SW 1271 (cell line): ENCODE measurements at places on chromosomes 7 and 10.

DNA sequence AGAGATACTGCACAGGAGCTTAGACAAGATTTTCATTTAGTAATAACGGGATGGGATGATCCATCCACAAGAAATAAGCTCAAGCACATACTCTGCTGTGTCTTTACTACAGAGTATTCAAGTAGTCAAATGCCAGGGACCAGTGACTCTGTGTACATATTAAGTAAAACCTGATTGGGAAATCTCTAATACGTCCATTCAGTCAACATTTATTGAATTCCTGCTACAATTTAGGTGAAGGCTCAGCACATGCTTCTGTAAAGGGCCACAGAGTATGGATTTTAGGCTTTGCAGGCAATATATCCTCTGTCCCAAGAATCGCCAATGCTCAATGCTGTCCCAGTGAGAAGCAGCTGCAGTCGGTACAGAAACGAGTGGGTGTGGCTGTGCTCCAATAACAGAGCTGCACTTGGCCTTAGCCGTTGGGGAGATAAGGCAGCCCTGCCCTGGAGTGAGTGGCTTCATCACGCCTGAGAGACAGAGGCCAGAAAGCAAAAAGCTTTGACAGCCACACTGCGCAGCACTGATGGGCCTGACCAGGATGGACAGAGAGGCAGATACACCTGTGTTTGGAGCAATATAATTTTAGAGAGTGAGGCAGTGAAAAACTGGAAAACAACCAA lies 186.8 kb downstream of the PARD3 start:
- DNase-seq = no peak

DNA sequence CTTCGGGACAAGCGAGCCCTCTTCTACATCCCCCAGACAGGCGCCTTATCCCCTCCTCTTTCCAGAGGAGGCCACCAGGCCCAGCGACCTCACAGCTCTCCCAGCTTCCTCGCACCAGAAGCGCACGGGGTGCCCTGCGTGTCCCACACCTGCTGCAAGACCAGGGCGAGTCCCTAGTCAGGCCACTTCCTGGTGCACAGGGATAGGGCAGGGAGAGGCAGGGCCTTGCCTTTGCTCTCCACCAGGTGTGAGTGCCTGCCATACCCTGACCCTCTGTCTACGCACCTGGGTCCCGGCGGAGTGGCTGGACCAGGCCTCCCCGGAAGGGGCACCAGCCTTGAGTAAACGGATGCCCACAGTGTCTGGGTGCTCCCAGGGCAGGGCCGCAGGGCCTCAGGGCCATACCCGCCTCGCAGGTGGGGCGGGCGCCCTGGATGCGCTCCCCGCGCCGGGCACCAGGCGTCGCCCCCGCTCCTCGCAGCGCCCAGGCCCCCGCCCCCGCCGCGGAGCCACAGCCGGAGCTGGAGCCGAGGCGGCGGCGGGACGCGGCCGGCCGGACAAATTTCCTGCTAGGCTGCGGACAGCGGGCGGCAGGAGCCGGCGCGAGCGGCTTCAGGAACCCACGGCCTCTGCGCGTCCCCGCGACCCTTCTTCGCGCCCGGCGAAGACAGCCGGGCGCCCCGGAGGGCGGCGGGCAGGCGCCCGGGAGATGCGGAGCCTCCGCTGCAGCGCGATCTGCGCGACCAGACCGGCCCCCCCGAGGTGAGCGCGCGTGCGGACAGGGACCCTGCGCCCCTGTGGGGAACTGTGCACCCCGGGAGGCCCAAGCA lies at the start of gene PTPRE:
Gene PTPRE (plus strand): TSS at position 556 of the 830 bp plus-strand sequence. CDS start 133,779 bp downstream, outside the sequence.
- DNase-seq = no peak

DNA sequence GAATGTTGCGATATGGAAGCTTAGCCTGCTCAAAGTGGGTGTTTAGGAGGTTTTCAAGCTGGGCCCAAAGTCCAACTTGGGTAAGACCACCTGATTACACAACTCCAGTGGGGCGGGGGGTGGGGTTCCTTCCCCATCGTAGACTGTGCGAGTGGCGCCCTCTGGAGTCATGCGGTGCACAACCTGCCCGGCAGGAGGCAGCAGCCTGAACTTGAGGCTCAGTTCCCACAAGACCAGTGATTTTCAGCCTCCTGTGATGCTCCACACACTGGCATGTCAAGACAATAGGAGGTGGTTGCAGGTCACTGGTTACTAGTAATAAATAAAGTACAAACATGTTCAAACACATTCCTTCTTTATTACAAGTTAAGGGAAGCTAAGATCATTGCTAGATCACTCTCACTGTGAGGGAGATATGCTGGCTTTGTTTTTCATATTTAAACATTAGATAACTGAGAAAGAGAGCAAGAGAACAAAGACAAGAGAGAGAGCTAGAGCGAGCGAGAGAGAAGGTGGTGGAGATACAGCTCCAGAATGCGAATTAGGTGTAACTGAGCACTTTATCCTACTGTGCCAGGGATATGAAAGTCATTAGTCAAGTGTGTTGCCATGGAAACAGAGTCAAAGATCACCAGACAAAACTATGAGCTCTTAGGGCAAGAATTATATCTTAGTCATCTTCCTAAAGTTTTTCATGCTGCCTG lies 97.4 kb upstream of the BMPER start:
- no peak for DNase-seq

- no peak for DNase-seq
Measured at GRCh38 chr7:64515330-64515729, 47.5 kb downstream of the ZNF680 start.

DNA sequence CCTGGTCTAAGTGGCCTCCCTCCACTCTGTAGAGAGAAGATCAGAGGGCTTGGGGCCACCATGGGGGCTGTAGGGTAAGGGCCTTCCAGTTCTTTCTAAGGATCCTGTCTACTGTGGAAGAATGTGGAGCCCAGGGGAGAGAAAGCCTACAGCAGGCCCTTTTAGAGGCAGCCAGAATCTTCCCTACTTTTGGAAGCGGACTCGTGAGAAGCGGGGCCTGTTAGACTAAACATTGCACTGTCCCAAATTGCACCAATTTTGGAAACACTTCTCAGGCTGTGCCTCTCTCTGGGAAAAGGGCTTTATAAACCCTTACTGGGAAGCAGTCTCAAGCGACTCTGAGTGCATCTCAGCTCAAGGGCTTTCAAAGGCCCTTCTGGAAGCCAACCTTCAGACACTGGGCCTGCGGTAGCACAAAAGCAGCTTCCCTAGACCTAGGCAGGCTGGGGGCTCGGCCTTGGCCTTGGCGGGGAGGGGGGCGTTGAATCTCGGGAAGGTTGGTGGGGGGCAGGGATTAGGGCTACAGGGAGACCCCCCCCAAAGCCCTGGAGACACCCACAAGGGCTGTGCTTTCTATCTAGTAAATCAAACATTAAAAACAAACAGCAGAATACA lies 298.1 kb downstream of the GFRA1 start:
- DNase-seq = no peak

DNA sequence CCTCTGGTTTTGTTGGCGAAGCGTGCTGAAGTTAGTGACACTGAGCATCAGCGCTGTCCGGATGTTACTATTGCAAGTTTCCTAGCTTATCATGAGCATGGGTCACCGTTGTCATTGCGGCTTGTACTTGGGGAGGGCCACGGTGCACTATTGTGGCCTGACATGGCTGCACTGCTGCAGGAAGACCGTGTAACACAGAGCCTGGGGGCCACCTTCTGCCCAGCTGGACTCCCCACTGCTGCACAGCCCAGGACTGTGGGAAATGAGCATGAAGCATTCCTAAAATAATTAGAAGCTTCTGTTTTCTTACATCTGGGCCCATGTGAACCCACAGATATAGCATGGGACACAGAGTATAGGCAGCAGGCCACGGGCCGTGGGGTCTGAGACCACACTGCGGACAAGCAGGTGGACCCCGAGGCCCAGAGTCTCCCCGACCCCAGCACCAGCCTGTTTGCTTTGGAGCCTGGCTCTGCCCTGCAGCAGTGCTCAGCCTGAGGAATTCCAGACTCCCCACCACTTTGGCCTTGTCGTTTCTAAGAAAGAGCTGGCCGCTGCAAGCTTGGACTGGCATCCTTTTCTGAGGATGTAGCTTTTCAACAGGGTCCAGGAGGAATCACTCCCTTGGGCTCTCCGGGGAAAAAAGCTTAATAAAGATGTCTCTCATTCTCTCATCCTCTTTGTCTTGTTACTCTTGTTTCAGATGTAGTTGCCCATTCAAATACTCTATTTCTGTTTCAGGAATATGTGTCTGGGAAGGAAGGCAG lies 179.2 kb downstream of the CCDC3 start:
- no peak for DNase-seq

- DNase-seq = no peak
Measured at GRCh38 chr10:123687758-123688157, 21.6 kb downstream of the GPR26 start.
